Spleen (tissue), 13 donors: ENCODE measurements at places on chromosomes 12 and 14. TPM values are rescaled to one million over a fixed set of nuclear protein-coding genes. Genes with fewer than 3 reads are reported as not detected.

RTN1 gene
- polyA plus RNA-seq, result 4.1 TPM

DNA sequence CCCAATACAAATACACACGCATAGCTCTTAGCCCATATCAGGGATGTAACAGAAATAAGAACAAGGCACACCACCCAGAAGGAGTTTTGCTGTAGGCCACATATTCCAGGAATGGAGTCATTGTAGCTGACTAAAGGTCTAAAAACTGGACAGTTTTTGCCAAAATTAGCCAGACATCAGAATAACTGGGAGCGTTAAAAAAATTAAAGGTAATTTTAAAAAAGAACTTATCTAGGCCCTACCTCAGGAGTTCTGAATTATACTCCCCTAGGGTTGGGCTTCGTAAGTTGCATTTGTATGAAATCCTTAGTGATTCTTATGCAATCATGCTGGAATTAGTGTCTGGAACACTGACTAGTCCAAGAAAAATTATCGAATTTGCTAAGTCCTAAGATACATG lies 987.7 kb downstream of the GALC start:
- no peak overlapping the region for H3K27ac ChIP-seq
- H3K36me3 ChIP-seq, result no peaks in the 10 kb centered on the region
- H3K4me1 ChIP-seq, result no peaks in the 10 kb centered on the region

DNA sequence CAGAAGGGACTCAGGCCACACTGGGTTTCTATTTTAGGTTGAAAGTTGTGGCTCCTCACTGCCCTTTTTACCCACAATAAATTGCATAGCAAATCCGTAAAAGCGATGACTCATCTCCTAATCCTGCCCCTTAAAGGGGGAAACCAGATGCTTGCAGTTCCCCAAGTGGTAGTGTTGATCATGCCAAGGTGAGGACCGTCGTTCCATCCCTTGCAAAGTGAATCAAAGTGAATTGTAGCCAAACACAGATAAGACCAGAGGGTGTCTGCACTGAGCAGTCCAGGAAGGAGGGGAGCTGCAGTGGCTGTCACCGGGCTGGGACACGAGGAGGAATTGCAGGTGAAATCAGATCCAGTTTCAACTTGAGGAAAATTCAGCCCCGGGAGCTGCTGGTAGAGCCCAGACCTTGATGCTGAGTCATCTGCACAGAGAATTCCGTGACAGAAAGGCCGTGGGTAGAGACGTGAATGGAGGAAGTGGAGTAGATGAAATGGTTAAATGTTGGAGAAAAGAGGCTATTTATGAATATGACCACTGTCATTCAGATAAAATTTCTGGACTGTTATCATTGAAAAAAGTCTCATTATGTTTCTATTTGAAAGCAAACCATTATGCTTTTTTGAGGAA lies 44.2 kb upstream of the MMP17 start:
- H3K27ac ChIP-seq, result no peak overlapping the region
- no peak for DNase-seq
- H3K4me3 ChIP-seq, result no peak overlapping the region
- H3K4me1 ChIP-seq, result peaks cover 4% of the 10 kb centered on the region
- no peaks in the 10 kb centered on the region for H3K27me3 ChIP-seq
- peaks cover 66% of the 10 kb centered on the region for H3K36me3 ChIP-seq

DNA sequence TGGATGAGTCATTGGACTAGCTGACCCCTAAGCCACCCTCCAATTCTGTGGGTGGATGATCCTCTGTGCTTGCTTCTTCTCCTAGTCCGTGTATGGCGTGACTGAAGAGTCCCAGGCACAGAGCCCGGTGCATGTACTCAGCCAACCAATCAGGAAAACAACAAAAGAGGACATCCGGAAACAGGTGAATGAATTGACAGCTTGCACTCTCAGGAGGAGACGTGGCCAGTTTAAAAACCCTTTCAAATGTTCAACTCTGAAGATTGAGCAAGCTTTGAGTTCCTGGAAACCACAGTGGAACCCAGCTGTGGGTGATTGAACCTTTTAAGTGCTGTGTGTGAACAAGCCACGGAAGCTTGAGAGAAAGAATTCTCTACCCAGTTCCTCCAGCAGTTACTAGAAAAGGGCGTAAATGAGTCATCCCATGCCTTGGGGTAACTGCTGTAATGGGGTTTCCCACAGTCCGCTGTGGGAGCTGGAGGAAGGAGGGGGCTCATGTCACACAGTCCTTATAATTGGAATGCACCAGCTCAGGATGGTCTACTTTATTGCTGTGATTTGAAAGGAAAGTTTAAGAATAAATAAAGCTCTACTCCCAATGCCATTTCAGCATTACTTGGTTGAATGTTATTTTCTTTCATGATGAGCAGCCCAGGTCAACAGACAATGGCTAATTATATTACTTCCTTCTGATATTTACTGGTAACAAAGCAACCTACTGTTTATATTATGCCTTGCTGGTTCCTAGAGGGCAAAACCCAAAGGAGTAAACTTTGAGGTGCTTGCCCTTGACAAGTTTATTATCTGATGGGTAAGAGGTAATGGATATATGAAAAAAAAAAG lies 417.0 kb downstream of the DPF3 start:
- no peak for DNase-seq
- H3K4me3 ChIP-seq, result no peak overlapping the region
- H3K27ac ChIP-seq, result no peak overlapping the region
- no peaks in the 10 kb centered on the region for H3K36me3 ChIP-seq

GRCh38 chr12:62264706-62265105 lies 4.5 kb downstream of the USP15 start:
- H3K27ac ChIP-seq, result peak overlapping the region; percentile 57
- no peak overlapping the region for H3K4me3 ChIP-seq
- H3K27me3 ChIP-seq, result no peaks in the 10 kb centered on the region

DNA sequence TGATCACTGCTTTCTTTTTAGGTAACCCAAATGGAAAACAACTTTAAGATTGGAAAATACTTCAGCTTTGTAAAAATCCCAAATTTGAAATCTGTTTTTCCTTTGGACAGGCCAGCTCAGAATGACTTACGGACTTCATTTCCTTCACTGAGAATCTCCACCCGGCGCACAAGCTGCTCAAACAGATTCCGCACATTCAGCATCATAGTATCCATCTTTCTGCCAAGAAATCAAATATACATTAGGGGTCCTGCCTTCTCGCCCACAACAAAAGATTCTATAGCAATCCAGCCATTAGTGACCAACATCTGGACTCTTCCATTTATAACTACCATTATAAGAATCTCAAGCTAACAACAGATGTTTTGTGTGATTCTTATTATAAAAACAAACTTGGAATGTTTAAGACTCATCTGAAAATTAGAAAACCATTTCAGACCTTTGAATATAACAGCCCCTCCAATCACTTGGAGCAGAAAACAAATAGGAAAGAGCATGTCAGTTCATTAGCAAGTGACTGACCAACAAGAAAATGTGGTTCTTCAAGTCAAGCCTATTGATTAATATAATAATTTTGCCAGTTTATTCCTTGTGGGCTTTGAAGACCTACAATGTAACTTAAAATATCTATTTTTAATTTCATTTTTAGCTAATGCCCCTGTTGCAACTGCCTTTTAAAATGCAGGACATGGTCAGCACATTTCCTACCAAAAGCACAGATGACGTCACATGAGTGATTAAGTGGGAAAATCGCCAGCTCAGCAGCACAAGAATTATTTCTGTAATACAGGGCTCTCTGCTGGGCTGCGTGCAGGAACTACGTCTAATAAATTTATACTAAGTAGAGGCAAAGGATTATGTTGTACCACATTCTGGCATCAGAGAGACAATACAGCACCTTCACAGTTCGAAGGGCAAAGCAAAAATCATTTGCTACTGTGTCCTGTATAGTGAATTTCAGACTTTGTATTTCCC lies 8.5 kb downstream of the RACGAP1 start:
- no peaks in the 10 kb centered on the region for H3K27me3 ChIP-seq
- H3K27ac ChIP-seq, result no peak overlapping the region
- no peaks in the 10 kb centered on the region for H3K36me3 ChIP-seq
- no peaks in the 10 kb centered on the region for H3K4me1 ChIP-seq
- DNase-seq, result no peak

DNA sequence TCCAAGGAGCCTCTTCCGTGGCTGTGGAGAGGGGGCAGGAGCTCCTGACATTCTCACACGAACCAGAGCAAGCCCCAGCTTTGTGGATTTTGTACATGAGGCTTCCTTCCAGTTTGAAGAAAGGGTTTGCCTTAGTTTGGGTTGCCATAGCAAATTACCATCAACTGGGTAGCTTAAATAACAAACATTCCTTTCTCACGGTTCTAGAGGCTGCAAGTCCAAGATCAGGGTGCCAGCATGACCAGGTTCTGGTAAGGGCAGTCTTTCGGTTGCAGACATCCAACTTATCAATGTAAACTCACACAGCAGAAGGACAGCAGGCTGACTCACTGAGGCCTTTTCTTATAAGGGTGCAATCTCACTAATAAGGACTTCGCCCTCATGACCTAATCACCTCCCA lies 25.9 kb upstream of the STAB2 start:
- H3K27me3 ChIP-seq, result no peaks in the 10 kb centered on the region
- no peak for DNase-seq
- H3K36me3 ChIP-seq, result no peaks in the 10 kb centered on the region
- no peak overlapping the region for H3K4me3 ChIP-seq
- H3K4me1 ChIP-seq, result no peaks in the 10 kb centered on the region
- no peak overlapping the region for H3K27ac ChIP-seq

DNA sequence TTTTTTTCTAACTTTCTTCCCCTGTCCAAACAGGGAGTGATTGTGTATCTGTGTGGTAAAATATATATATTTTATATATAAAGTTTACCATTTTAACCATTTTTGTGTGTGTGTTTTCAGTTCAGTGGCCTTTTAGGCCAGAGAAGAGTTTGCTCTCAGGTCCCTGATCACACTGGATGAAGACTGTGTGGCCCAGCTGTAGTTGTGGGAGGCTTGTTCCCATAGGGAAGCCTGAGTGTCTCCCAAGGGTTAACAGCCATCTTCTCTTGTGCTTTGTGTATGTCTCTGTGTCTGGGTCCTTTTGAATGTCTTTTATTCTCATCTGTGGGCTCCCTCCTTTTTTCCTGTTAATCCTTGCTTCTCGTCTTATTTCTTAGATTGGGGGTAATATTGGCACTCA lies 23.4 kb downstream of the CGRRF1 start:
- DNase-seq, result no peak
- H3K27me3 ChIP-seq, result no peaks in the 10 kb centered on the region
- no peak overlapping the region for H3K4me3 ChIP-seq
- peaks cover 56% of the 10 kb centered on the region for H3K36me3 ChIP-seq
- H3K27ac ChIP-seq, result no peak overlapping the region

- H3K36me3 ChIP-seq, result no peaks in the 10 kb centered on the region
- peaks cover 35% of the 10 kb centered on the region for H3K4me1 ChIP-seq
- H3K27ac ChIP-seq, result no peak overlapping the region
- peaks cover 3% of the 10 kb centered on the region for H3K27me3 ChIP-seq
- H3K4me3 ChIP-seq, result no peak overlapping the region
Measured at GRCh38 chr14:64766430-64767151, 62.4 kb downstream of the PLEKHG3 start.

DNA sequence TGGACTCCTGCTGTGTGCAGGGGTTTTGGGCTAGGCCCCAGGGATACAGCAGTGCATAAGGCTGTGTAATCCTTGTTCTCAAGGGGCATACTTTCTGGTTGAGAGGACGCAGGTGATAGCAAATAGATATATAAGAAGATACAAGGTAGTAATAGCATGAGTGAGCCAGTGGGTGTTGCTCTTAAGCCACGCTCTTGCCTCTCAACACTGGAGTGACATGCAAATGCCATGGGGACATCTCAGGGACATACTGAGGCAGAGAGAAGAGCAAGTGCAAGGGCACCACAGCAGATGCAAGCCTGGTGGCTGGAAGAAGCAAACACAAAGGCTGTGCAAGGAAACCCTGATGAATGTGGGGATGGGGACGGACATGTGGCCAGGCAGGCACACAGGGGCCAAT lies 223.3 kb downstream of the CHST11 start:
- H3K4me1 ChIP-seq, result peaks cover 92% of the 10 kb centered on the region
- no peak for DNase-seq
- H3K4me3 ChIP-seq, result no peak overlapping the region
- no peaks in the 10 kb centered on the region for H3K36me3 ChIP-seq
